ENCODE measurements at places on chromosomes 12 and 14.

- no peak for DNase-seq
- no peak overlapping the region for H3K4me3 ChIP-seq
- no peak overlapping the region for H3K27ac ChIP-seq
- H3K36me3 ChIP-seq = no peaks in the 10 kb centered on the region
- no peaks in the 10 kb centered on the region for H3K4me1 ChIP-seq
These were observed 25.0 kb downstream of the PRICKLE1 start for GRCh38 chr12:42564556-42564955.

GRCh38 chr14:90458536-90458935, 61.7 kb downstream of the CALM1 start:
- H3K4me1 ChIP-seq = no peaks in the 10 kb centered on the region
- H3K27ac ChIP-seq = no peak overlapping the region
- H3K4me3 ChIP-seq = no peak overlapping the region
- H3K36me3 ChIP-seq = no peaks in the 10 kb centered on the region
- DNase-seq = no peak

GRCh38 chr12:86186449-86186848, 69.7 kb downstream of the MGAT4C start:
- H3K27ac ChIP-seq = no peak overlapping the region
- no peak overlapping the region for H3K4me3 ChIP-seq

- H3K27me3 ChIP-seq = peaks cover 3% of the 10 kb centered on the region
- no peak for DNase-seq
- H3K36me3 ChIP-seq = no peaks in the 10 kb centered on the region
- H3K4me3 ChIP-seq = no peak overlapping the region
These were observed 114.0 kb upstream of the CDKN3 start for GRCh38 chr14:54282849-54283248.

GRCh38 chr12:99444859-99445316, 202.7 kb upstream of the GARIN6 start:
- no peaks in the 10 kb centered on the region for H3K27me3 ChIP-seq
- H3K4me1 ChIP-seq = no peaks in the 10 kb centered on the region
- DNase-seq = no peak
- no peak overlapping the region for H3K4me3 ChIP-seq
- no peak overlapping the region for H3K27ac ChIP-seq
- H3K36me3 ChIP-seq = no peaks in the 10 kb centered on the region

DNA sequence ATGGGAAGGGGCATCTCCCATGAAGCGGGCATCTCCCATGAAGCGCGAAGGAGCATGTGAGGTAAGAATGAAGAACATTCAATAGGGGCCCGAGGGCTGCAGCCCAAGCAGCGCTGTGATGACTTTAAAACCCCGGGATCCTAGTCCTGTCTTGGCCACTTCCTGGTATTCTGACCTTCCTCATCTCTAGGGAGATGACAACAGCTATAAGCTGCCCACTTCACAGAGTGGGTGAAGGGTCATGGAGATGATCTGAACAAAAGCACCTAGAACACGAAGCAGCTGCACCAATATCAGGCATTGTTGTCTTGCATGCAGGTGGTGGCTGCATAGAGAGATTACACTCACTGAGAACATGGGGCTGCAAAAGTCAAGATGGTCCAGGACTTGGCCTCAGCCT, 64.5 kb downstream of the SPTB start:
- H3K27me3 ChIP-seq = peaks cover 9% of the 10 kb centered on the region
- no peak overlapping the region for H3K4me3 ChIP-seq
- no peaks in the 10 kb centered on the region for H3K36me3 ChIP-seq
- no peak overlapping the region for H3K27ac ChIP-seq
- H3K4me1 ChIP-seq = peaks cover 1% of the 10 kb centered on the region

DNA sequence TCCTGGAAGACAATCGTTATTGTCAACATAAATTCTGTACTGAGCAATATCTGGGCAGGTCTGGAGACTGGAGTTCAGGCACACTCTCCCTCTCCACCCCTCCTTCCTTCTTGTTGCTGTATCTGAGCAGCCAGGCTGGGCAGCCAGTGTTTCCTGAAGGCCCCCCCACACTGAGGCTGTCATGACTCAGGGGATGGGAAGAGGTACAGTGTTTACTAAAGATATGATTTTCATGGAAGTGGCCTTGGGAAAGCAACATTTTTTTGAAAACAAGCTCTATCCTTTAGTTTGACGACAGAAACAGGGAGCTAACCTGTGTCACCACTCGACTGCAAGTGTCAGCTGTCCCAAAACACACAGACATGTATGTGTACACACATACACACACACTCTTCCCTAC, 1485.4 kb upstream of the TMEM132C start:
- no peak overlapping the region for H3K4me3 ChIP-seq
- no peaks in the 10 kb centered on the region for H3K4me1 ChIP-seq
- H3K36me3 ChIP-seq = no peaks in the 10 kb centered on the region
- no peaks in the 10 kb centered on the region for H3K27me3 ChIP-seq

- no peak for DNase-seq
- H3K4me1 ChIP-seq = peaks cover 2% of the 10 kb centered on the region
These were observed 51.8 kb downstream of the OTOGL start for GRCh38 chr12:80151131-80151530.

DNA sequence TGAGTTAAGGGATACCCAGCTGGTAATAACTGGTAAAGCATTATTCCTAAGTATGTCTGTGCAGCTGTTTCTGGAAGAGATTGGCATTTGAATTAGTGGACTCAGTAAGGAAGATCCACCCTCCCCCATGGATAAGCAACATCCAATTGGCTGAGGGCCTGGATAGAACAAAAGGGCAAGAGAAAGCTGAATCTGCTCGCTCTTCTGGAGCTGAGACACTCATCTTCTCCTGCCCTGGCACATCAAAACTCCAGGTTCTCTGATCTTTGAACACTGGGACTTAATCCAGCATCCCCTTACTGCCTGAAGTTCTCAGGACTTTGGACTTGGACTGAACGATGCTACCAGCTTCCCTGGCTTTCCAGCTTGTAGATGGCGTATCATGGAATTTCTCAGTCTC, 63.1 kb upstream of the CNOT2 start:
- H3K4me3 ChIP-seq = no peak overlapping the region
- no peak for DNase-seq
- peaks cover 6% of the 10 kb centered on the region for H3K27me3 ChIP-seq
- no peaks in the 10 kb centered on the region for H3K4me1 ChIP-seq
- no peaks in the 10 kb centered on the region for H3K36me3 ChIP-seq

DNA sequence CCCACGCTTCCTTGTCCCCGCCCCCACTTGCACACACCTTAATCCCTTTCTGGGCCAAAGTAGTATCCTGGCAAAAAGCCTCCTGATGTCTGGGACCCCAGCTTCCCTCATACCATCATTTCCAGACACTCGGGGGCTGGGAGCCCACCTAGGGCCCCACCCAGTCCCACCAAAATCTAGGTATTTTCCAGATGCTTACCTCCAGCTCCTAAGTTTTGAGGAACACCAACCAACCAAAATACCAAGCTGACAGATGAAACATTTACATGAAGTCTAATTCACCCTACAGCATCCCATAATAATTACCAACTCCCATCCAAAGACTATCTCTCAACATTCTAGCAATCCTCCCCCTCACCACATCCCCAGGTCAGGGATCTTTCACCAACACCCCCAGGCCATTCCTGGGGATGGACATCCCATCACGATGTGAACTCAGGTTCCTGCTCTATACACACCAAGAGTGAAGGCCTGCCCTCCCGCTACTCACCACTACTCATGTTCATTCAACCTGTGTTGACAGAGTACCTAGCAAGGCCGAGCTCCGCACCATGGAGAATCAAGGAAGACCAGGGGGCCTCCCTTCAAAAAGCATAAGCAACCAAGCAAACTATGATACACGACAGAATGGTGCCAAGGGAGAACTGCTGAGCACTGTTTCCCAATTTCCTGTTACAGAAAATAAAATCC, 1.6 kb upstream of the CHD4 start:
- peaks cover 21% of the 10 kb centered on the region for H3K36me3 ChIP-seq
- no peak for DNase-seq
- no peaks in the 10 kb centered on the region for H3K27me3 ChIP-seq

GRCh38 chr14:105010106-105010505, 10.8 kb downstream of the CDCA4 start:
- H3K27me3 ChIP-seq = no peaks in the 10 kb centered on the region
- no peak overlapping the region for H3K4me3 ChIP-seq
- peaks cover 10% of the 10 kb centered on the region for H3K36me3 ChIP-seq
- peaks cover 14% of the 10 kb centered on the region for H3K4me1 ChIP-seq
- DNase-seq = no peak
- no peak overlapping the region for H3K27ac ChIP-seq

DNA sequence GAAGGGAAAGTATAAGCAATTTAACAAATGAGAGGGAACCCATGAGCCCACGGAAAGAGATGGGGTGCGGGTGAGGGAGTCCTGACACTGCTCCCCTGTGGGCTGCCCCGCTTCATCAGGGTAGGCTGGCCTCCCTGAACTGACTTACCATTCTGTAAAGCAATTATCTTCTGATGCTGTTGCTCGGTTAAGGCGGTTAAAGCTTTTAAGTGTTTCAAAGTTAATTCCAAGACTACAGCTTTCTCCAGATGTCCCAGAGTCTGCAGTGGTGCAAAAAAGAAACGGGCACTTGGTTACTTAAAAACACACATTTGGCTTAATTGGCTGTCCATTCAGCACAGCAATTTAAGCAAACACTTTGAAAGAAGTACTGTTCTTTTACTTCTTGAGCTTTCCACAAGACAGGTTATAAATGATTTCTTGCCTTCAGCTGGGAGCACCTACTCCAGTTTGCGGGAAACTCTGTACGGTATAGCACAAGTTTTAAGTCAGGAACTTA, 1.3 kb downstream of the BHLHE41 start:
- no peak overlapping the region for H3K27ac ChIP-seq
- H3K4me3 ChIP-seq = peak overlapping the region; percentile 78
- H3K4me1 ChIP-seq = peaks cover 25% of the 10 kb centered on the region
- no peaks in the 10 kb centered on the region for H3K36me3 ChIP-seq
- H3K27me3 ChIP-seq = peaks cover 85% of the 10 kb centered on the region

DNA sequence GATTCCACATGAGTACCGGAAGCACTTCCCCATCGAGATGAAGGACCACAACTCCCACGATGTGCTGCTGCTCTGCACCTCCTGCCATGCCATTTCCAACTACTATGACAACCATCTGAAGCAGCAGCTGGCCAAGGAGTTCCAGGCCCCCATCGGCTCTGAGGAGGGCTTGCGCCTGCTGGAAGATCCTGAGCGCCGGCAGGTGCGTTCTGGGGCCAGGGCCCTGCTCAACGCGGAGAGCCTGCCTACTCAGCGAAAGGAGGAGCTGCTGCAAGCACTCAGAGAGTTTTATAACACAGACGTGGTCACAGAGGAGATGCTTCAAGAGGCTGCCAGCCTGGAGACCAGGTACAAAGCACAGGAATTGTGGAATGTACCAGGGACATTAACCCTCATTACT, 22.4 kb upstream of the GALNT16 start:
- H3K4me1 ChIP-seq = peaks cover 7% of the 10 kb centered on the region
- H3K4me3 ChIP-seq = no peak overlapping the region
- no peak overlapping the region for H3K27ac ChIP-seq
- H3K27me3 ChIP-seq = no peaks in the 10 kb centered on the region

GRCh38 chr12:111428728-111429175, 23.0 kb downstream of the SH2B3 start:
- no peak for DNase-seq
- peaks cover 54% of the 10 kb centered on the region for H3K36me3 ChIP-seq
- peak overlapping the region; percentile 97 for H3K27ac ChIP-seq
- peak overlapping the region; percentile 71 for H3K4me3 ChIP-seq

DNA sequence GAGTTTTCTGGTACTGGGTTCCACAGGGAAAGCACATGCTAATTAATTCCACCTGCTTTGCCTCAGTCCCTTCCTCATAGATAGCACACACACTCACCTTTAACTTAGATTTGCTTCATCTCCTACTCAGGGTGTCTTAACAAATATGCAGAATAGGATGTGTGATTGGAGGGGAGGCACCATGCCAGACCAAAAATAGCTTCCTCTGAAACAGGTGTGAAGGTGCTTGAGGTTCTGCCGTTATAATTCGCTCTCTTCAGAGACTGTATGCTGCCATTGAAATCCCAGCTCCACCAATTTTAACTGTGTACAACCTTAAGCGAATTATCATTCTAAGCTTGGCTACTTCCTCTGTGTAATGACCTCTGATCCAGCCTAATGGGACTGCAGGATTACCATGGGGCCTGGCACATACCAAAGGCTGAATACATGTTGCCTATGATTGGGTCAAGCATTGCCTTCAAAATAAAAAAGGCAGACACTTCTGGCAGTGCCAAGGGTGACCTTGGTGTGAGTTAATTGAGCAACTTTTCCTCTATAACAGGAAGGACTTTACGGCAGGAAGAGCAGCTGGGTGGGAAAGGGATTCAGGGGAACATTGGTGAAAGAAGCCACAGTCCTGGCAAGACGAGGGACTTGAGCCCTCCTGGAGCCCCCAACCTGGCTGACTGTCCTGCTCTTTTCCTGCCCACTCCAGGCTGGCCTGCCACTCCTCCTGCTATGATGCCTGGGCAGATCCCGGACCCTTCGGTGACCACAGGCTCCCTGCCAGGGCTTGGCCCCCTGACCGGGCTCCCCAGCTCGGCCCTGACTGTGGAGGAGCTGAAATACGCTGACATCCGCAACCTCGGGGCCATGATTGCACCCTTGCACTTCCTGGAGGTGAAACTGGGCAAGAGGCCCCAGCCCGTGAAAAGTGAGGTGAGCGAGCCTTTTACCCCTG, 9.7 kb downstream of the JDP2 start:
- no peak overlapping the region for H3K4me3 ChIP-seq
- no peaks in the 10 kb centered on the region for H3K36me3 ChIP-seq
- DNase-seq = no peak
- H3K27me3 ChIP-seq = peaks cover 3% of the 10 kb centered on the region

GRCh38 chr12:105928436-105928835, 210.3 kb downstream of the NUAK1 start:
- H3K27ac ChIP-seq = no peak overlapping the region
- H3K4me1 ChIP-seq = no peaks in the 10 kb centered on the region
- no peaks in the 10 kb centered on the region for H3K36me3 ChIP-seq
- no peaks in the 10 kb centered on the region for H3K27me3 ChIP-seq
- no peak for DNase-seq

DNA sequence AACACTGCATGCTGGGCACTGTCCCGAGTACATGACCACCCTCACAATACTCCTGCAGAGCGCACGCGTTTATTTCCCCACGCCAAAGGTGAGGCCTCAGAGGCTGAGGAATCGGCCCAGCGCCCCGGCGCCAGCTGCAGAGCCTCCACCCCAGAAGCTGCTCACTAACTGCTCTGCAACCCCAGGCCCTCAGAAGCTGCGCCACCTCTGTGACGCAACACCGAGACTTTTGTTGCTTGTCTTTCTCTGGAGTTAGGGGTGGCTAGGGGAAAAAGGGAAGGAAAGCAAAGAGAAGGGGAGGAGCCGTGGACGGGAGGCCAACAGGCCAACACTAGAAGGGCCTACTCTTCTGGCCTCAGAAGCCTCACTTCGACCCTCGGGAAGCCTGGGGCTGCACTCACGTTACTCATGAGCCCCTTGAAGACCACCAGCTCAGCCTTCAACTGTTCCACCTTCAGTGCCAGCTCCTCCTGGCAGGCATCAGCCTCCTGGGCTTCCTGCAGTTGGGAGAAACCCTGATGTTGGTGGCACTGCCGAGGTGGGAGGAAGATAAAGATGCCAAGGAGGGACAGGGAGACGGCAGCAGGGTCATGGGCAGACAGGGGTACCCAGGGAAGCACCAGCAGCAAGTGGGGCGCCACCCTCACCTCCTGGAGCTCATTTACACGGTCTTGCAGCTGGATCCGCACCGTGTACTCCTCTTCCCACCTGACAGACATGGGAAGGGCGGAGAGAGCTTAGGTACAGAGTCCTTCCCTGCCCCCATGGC, 5.4 kb downstream of the IFFO1 start:
- H3K4me3 ChIP-seq = no peak overlapping the region
- H3K27ac ChIP-seq = no peak overlapping the region
- H3K27me3 ChIP-seq = no peaks in the 10 kb centered on the region
- no peak for DNase-seq
- peaks cover 14% of the 10 kb centered on the region for H3K36me3 ChIP-seq
- peaks cover 36% of the 10 kb centered on the region for H3K4me1 ChIP-seq

GRCh38 chr14:54343272-54344121, 53.3 kb upstream of the CDKN3 start:
- H3K4me1 ChIP-seq = no peaks in the 10 kb centered on the region
- no peaks in the 10 kb centered on the region for H3K36me3 ChIP-seq
- H3K27me3 ChIP-seq = no peaks in the 10 kb centered on the region
- H3K4me3 ChIP-seq = no peak overlapping the region
- no peak overlapping the region for H3K27ac ChIP-seq
